CD4-positive, alpha-beta T cell treated with Interleukin-10 for 1 hour (primary cell): ENCODE measurements at places on chromosomes 13 and 19.

- peak; percentile 44 for DNase-seq
Observed at GRCh38 chr13:114049026-114049425, 75.2 kb upstream of the C13orf46 start.

GRCh38 chr19:16897029-16897855 lies 8.4 kb downstream of the F2RL3 start:
- DNase-seq = peak; percentile 78

GRCh38 chr13:101868585-101869469 lies 416.4 kb downstream of the ITGBL1 start:
- DNase-seq = no peak

- no peak for DNase-seq
Observed at GRCh38 chr13:21834521-21834920, 163.6 kb downstream of the FGF9 start.

DNA sequence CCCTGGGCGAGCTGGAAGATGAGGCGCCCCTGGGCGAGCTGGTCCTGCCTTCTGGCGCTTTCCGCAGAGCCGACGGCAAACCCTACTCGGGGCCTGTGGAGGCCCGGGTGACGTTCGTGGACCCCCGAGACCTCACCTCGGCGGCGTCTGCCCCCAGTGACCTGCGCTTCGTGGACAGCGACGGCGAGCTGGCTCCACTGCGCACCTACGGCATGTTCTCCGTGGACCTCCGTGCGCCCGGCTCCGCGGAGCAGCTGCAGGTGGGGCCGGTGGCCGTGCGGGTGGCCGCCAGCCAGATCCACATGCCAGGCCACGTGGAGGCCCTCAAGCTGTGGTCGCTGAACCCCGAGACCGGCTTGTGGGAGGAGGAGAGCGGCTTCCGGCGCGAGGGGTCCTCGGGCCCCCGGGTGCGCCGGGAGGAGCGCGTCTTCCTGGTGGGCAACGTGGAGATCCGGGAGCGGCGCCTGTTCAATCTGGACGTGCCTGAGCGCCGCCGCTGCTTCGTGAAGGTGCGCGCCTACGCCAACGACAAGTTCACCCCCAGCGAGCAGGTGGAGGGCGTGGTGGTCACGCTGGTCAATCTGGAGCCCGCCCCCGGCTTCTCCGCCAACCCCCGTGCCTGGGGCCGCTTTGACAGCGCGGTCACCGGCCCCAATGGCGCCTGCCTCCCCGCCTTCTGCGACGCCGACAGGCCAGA lies 6.3 kb downstream of the CILP2 start:
- DNase-seq = no peak

DNA sequence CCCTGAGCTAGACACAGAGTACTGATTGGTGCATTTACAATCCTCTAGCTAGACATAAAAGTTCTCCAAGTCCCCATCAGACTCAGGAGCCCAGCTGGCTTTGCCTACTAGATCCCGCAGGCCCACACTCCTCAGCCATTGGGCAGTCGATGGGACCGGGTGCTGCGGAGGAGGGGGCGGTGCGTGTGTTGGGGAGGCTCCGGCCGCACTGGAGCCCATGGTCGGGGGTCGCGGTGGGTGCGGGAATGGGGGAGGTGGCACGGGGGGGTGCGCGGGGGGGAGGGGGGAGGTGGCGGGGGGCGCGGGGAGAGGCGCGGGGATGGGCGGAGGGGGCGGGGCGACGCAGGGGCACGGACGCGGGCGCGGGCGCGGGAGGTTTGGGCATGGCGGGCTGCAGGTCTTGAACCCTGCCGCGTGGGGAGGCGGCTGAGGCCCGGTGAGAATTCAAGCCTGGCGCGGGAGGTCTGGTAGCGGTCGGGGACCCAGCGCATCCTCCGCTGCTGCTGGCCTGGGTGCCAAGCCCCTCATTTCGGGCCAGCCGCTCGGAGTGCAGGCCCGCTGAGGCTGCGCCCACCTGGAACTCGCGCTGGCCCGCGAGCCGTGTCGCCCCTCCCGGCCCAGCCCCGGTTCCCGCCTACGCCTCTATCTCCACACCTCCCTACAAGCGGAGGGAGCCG lies 674.1 kb downstream of the SLITRK5 start:
- DNase-seq = no peak

DNA sequence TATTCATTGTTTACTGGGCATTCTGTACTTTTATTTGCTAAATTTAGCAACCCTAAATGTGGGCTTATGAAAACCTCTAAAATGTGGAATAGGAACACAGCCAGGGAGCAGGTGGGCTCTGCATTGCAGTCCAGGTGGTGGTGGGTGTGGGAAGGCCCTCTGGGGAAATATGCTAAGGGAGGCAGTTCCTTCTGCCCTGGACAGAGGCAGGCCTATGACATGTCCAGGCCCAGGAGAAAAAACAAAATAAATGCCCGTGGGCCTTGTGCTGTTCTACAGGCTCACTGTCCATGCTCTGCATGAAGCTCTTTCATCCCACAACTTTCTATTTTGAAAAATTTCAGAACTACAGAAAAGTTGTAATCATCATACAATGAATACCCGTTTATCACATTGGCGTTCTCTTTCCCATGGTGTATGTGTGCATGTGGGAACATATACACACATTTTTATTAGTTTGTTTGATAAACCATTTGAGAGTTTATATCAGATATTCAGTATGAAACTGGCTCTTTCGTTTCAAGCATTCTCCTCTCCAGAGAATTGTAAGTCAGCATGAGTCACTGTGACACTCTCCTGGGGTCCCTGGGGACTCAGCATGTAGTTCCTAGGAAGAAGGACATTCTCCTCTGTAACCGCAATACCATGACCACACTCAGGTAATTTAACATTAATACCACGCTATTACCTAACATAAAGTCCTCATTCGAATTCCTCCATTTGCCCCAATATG lies 505.3 kb downstream of the COG6 start:
- no peak for DNase-seq

- DNase-seq = no peak
Observed at GRCh38 chr13:71587817-71588216, 279.2 kb downstream of the DACH1 start.

GRCh38 chr19:36245210-36246005 lies 30.5 kb downstream of the ZNF146 start:
- DNase-seq = no peak

- no peak for DNase-seq
Observed at GRCh38 chr13:101552786-101553185, 100.3 kb downstream of the ITGBL1 start.

DNA sequence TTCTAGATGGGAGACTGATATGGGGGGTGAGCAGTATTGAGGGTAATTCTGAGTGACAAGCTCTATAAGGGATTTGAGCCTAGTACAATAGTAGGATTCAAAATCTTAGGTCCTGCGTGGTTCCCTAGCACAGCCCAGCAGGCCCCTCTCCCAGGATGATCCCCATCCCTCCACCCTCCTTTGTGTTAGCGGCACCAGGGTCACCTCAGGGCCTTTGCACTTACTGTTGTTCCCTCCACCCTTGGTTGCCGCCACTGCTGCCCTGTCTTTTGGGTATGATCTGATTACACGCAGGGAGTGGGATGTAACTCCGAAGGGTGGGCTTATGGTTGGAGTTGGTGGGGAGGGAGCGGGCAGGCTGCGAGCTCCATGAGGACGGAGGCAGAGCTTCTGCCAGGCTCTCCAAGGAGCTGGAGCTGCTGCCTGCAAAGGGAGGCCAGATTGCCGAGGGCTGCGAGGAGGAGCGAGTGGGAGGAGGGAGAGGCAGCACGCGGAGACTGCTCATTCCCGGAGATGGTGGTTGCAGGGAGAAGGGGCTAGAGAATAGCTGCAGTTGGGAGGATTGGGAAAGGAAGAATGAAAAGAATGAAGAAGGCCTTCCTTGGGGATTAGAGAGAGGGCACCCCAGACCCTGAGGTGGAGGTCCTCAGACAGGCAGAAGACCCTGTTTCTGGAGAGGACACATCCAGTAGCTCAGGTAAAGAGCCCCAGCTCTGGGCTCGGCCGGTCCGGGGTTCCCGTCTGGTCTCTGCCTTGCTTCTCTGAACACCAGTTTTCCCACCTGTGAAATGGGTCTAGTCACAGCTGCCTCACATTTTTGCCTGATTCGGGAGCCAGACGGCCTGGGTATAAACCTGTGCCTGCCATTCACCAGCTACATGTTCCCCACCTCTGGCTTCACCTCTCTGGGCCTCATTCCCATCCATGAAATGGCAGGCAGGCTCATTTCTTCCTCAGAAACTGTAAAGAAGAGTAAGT lies 5.2 kb downstream of the NACC1 start:
- no peak for DNase-seq

DNA sequence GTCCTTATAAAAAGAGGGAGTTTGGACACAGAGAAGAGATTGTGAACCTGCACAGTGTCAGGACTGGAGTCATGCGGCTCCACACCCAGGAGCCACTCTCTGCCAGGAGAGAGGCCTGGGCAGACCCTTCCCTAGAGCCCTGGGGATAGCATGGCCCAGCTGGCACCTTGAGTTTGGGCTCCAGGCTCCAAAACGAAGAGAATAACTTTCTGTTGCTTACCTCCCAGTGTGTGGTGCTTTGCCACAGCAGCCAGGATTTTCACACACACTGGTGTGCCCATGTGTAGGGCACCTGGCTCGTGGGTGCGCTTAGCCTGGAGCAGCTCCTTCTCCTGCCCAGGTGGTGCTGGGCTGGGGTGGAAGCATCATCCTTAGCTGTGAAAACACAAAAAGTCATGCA lies 344.3 kb downstream of the TEX29 start:
- no peak for DNase-seq

- no peak for DNase-seq
Observed at GRCh38 chr19:531753-532560, at the start of gene CDC34. Gene CDC34, plus strand, starts transcription at chr19:531760. Its CDS starts 172 bp downstream, at chr19:531932.

DNA sequence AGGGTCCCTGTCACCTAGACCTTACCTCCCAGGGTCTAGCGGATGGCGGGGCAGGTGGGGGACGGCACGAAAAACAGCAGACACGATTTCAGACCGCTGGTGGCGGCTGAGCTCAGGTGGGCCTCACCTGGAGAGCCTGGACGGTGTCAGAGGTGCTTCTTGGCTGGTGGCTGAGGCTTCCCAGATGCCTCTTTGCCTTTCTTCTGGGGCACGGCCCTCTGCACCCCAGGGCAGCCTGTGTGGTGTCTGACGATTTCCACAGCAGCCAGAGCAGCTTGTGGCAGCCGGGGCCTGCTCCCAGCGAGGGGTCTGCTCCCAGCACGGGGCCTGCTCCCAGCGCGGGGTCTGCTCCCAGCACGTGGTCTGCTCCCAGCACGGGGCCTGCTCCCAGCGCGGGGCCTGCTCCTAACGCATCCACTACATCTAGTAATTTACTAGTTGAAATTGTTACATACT lies 66.7 kb downstream of the ATP11A start:
- DNase-seq = no peak

- no peak for DNase-seq
Observed at GRCh38 chr13:66410314-66410713, 819.8 kb downstream of the PCDH9 start.

GRCh38 chr19:15235781-15236180 lies 3.5 kb upstream of the EPHX3 start:
- DNase-seq = no peak

DNA sequence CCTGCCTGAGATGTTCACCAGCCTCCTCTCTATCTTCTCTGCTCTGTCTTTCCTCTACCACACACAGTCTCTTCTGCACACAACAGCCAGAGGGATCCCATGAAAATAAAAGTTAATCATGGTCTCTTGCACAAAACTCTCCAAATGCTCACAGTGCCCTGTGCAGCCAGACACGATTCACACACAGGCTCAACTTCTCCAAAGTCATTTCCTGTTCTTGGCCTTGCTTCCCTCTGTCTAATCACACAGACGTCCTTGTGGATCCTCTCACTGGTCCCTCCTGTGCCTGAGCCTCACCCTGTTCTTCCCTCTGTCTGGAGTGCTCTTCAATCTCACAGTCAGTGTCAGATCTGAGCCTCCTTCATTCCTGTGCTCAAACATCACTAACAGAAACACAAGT lies 7.8 kb downstream of the SIGLEC12 start:
- no peak for DNase-seq

DNA sequence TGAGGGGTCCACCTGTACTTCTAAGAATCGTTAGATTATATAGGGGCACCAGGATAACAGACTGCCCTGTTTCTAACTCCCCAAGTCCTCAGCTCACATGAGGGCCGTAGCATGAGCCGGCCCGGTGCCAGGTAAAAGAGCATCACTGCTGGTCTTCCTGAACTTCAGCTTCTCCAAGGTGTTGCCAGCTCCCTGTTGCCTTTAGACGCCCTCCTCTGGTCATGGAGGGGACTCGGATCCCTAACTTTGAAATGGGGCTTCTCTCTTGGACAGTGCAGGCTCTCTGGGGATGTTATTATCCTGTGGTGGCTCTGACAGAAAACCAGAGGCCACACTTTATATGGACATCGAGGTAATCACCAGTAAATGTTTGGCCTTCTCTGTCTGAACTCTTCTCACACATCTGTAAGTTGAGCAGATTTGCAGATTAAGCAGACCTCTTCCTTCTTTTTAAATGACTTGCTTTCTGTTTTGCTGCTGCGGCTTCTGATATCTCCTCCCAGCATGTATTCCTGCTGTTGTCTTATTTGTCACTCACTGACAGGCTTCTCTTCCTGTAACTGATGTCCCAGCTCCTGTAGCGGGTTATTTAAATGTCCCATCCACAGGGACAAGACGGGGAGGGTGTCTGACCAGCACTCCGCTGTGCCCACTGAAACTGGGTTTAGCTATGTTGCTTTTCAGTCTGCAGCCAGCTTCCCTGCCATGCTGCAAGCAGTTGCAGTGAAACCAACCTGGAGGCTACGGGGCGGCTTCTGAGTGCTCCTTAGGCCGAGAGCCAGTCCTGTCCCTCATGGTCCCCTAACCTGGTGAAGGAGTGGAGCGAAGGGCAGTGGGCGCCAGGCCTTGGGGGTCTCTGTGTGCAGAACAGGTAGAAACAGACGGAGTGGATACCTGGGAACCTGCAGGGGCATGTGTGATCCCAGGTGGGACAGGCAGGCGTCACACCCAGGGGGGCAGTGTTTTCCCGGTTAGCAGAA lies 39.2 kb downstream of the TSSK6 start:
- peak; percentile 31 for DNase-seq

GRCh38 chr19:6108721-6109633 lies 1.3 kb downstream of the RFX2 start:
- DNase-seq = peak; percentile 78

GRCh38 chr13:35028338-35028867 lies 86.3 kb downstream of the NBEA start:
- DNase-seq = no peak

- no peak for DNase-seq
Observed at GRCh38 chr19:31658993-31659896, 310.0 kb upstream of the TSHZ3 start.

- DNase-seq = no peak
Observed at GRCh38 chr13:95256091-95256490, 45.2 kb downstream of the ABCC4 start.

- no peak for DNase-seq
Observed at GRCh38 chr19:33691736-33692135, 70.0 kb downstream of the CHST8 start.

- no peak for DNase-seq
Observed at GRCh38 chr19:55877211-55877610, 40.9 kb downstream of the NLRP4 start.
